ENCODE measurements at places on chromosomes 7 and 10.

GRCh38 chr7:2821161-2821841, 22.8 kb downstream of the GNA12 start:
- DNase-seq: no peak
- H3K27ac ChIP-seq: no peak overlapping the region
- no peak overlapping the region for H3K4me3 ChIP-seq
- no peaks in the 10 kb centered on the region for H3K27me3 ChIP-seq
- peaks cover 3% of the 10 kb centered on the region for H3K4me1 ChIP-seq

GRCh38 chr7:34762764-34763163, 104.7 kb downstream of the NPSR1 start:
- no peaks in the 10 kb centered on the region for H3K36me3 ChIP-seq
- no peaks in the 10 kb centered on the region for H3K4me1 ChIP-seq
- no peak overlapping the region for H3K27ac ChIP-seq
- no peak for DNase-seq

GRCh38 chr7:122454776-122455507, 150.4 kb upstream of the FEZF1 start:
- DNase-seq: no peak
- H3K36me3 ChIP-seq: no peaks in the 10 kb centered on the region
- no peak overlapping the region for H3K4me3 ChIP-seq

DNA sequence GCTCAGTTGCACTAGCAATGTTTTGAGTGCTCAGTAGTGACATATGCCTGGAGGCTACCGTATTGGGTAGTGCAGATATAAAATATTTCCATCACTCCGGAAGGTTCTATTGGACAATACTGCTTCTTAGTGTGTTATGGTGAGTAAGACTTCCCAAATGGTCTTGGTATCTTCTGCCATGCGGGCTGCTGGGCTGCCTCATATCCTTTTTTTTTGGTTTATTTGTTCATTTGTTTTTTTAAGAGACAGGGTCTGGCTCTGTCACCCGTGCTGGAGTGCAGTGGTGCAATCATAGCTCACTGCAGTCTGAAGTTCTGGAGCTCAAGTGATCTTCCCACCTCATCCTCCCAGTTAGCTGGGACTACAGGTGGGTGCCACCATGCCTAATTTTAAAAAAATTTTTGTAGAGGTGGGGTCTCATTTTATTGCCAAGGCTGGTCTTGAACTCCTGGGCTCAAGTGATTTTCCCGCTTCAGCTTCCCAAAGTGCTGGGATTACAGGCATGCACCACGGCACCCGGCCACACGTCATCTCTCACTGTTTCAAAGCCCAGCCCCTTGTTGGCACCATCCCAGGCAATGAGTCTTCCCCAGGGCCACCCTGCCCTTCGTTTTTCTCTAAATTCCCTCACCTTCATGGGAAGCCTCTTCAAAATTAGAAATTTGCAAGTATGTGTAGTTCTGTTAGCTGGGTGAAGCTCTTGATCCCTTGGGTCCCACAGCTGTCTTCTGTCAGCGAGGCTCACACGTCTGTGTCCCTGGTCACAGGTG, 111.0 kb upstream of the KLF14 start:
- no peaks in the 10 kb centered on the region for H3K36me3 ChIP-seq
- peaks cover 3% of the 10 kb centered on the region for H3K27me3 ChIP-seq
- H3K27ac ChIP-seq: no peak overlapping the region
- no peak overlapping the region for H3K4me3 ChIP-seq
- no peak for DNase-seq

DNA sequence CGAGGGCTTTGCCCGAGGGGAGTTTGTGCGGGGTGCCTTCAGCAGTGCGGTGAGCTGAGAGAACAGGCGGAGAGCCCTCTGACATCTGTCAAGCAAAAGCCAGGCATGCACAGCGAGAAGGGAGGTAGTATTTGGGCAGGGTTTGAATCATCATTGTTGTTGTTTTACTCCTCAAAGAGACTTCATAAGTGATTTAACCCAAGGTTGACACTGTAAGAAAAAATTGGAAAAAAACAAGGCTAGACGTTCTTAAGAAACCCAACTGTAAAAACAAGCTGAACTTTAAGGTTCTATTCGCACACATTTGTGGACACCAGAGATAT, 1.3 kb downstream of the ADAM22 start:
- no peak overlapping the region for H3K27ac ChIP-seq
- peak overlapping the region; percentile 90 for H3K4me3 ChIP-seq
- H3K36me3 ChIP-seq: peaks cover 2% of the 10 kb centered on the region
- DNase-seq: no peak
- peaks cover 17% of the 10 kb centered on the region for H3K27me3 ChIP-seq

DNA sequence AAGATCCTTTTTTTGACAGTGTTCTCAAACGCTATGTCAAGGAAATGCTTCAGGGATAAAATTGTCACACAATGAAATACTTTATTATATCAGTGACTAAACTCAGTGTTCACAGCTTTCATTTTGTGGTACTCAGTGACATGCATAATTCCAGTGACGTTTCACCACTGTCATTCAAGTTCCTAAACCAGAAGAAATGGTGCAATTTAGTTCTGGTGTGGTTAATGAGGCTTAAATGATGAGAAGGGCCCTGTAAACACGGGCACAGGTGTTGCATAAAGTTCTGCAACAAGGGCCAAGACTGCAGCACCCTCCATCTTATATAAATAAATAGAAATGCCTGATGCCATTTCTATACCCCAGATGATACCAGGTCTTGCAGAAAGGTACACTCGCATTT, 1247.1 kb downstream of the GATA3 start:
- peaks cover 2% of the 10 kb centered on the region for H3K4me1 ChIP-seq
- no peak for DNase-seq
- no peaks in the 10 kb centered on the region for H3K36me3 ChIP-seq
- peaks cover 4% of the 10 kb centered on the region for H3K27me3 ChIP-seq
- no peak overlapping the region for H3K27ac ChIP-seq

DNA sequence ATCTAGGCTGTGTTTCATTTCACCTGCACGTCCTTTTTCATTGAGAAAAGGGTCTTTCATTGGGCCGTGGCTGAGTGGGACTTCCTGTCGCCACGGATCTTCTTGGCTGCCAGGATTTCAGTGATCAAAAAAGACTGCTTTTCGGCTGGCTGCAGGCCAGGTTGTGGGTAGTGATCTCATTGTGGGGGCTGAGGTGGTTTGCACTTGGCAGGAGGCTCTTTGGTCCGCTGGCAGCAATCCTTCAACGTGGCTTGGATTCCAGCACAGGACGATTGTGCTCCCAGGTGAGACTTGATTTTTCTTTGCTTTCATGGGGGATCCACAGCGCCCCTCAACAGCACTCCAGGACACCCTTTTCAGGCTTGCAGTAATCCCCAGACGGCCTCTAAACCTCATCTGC, 29.0 kb upstream of the ZNF273 start:
- H3K4me1 ChIP-seq: peaks cover 9% of the 10 kb centered on the region
- DNase-seq: no peak
- H3K27me3 ChIP-seq: peaks cover 6% of the 10 kb centered on the region
- H3K36me3 ChIP-seq: no peaks in the 10 kb centered on the region
- H3K27ac ChIP-seq: no peak overlapping the region

- peaks cover 15% of the 10 kb centered on the region for H3K27me3 ChIP-seq
- H3K36me3 ChIP-seq: peaks cover 3% of the 10 kb centered on the region
- DNase-seq: peak; percentile 43
- peak overlapping the region; percentile 60 for H3K27ac ChIP-seq
- H3K4me3 ChIP-seq: peak overlapping the region; percentile 99
These were observed 1.9 kb downstream of the HIPK2 start for GRCh38 chr7:139775829-139776266.

- H3K36me3 ChIP-seq: no peaks in the 10 kb centered on the region
- peaks cover 4% of the 10 kb centered on the region for H3K4me1 ChIP-seq
- peaks cover 11% of the 10 kb centered on the region for H3K27me3 ChIP-seq
- H3K4me3 ChIP-seq: no peak overlapping the region
These were observed 4.6 kb downstream of the STRA8 start for GRCh38 chr7:135238112-135238744.

DNA sequence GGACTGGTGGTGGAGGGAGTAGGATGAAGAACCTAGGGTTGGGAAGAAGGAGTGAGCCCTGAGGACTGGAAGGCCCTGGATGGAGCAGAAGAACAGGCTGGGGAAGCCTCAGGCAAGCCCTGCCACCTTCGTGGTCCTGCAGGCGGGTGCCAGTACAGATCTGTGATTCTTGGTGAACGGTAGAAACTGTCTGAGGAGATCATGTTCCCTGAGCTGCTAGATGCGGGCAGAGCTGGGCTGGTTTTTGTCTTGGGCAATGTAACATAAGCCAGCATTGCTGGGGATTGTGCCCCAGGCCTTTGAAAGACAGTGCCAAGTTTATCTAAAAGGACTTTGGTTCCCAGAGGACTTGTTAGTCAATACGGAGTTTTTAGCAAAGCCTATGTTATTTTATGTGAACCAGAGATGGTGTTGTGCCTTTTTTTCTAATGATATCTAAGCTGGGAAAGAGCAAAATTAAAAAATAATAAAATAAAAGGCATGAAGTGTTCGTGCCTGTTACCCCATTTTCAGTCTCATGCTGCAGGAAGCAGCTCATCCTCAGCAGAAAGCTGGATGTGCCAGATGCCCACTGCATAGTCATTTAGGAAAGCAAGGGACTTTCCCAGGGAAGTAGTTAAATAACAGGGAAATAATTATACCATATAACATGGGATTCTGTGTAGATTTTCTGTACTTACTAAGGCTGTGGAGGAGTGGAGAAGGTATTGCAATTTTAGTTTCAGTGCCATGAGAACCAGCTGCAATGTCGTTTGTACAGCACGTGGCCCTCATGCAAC, 24.4 kb upstream of the FIGNL1 start:
- H3K27ac ChIP-seq: no peak overlapping the region
- peaks cover 6% of the 10 kb centered on the region for H3K27me3 ChIP-seq
- DNase-seq: no peak
- H3K4me3 ChIP-seq: no peak overlapping the region

DNA sequence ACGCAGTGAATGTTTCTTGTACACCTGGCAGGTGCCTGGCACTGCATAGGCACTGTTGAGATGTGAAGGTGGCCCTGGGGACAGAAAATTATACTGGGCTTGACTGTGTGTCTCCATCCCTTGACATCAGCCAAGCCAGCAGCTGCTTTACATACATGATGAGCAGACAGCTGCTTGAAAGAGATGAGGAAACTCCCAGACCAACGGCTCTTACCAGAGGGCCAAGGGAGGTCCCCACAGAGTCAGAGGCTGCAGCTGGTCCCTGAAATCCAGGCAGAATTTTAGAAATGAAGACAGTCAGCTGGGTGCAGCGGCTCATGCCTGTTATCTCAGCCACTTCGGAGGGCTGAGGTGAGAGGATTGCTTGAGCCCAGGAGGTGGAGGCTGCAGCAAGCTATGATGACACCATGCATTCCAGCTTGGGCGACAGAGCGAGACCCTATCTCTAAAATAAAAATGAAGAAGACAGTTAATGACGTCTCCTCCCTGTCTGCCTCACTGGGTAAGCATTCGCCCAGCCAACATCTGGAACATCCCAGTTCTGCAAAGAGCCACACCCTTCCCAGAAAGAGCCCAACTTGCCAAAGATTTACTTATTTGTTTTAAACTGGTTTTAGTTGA, 17.6 kb downstream of the LIMK1 start:
- H3K4me3 ChIP-seq: no peak overlapping the region
- no peak overlapping the region for H3K27ac ChIP-seq
- no peaks in the 10 kb centered on the region for H3K4me1 ChIP-seq
- H3K36me3 ChIP-seq: peaks cover 23% of the 10 kb centered on the region
- DNase-seq: no peak

GRCh38 chr10:77290528-77291155, 347.0 kb downstream of the KCNMA1 start:
- no peak overlapping the region for H3K4me3 ChIP-seq
- DNase-seq: no peak
- H3K36me3 ChIP-seq: no peaks in the 10 kb centered on the region
- H3K4me1 ChIP-seq: peaks cover 6% of the 10 kb centered on the region
- H3K27me3 ChIP-seq: peaks cover 14% of the 10 kb centered on the region
- H3K27ac ChIP-seq: no peak overlapping the region

GRCh38 chr10:112122827-112123226, 60.7 kb downstream of the GPAM start:
- no peak overlapping the region for H3K27ac ChIP-seq
- no peaks in the 10 kb centered on the region for H3K4me1 ChIP-seq
- H3K27me3 ChIP-seq: peaks cover 1% of the 10 kb centered on the region
- no peak for DNase-seq
- H3K36me3 ChIP-seq: no peaks in the 10 kb centered on the region

DNA sequence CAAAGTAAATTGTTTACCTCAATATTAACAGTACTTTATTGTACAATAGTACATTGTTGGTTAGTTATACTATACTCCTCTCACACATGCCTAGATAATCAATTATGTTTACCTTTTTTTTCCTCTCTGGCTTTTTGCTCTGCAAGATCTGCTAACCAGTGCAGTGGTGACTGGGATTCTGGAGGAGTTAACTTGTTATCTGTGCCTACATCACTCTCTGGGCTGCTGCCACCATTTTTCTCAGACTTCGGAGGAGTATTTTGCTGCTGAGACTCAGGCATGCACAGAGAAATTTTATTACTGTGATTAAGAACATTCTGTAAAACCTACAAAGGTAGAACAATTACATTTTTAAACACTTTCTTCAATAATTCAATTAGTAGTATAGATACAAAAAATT, 59.7 kb downstream of the NRBF2 start:
- peaks cover 2% of the 10 kb centered on the region for H3K4me1 ChIP-seq
- H3K36me3 ChIP-seq: peaks cover 34% of the 10 kb centered on the region

DNA sequence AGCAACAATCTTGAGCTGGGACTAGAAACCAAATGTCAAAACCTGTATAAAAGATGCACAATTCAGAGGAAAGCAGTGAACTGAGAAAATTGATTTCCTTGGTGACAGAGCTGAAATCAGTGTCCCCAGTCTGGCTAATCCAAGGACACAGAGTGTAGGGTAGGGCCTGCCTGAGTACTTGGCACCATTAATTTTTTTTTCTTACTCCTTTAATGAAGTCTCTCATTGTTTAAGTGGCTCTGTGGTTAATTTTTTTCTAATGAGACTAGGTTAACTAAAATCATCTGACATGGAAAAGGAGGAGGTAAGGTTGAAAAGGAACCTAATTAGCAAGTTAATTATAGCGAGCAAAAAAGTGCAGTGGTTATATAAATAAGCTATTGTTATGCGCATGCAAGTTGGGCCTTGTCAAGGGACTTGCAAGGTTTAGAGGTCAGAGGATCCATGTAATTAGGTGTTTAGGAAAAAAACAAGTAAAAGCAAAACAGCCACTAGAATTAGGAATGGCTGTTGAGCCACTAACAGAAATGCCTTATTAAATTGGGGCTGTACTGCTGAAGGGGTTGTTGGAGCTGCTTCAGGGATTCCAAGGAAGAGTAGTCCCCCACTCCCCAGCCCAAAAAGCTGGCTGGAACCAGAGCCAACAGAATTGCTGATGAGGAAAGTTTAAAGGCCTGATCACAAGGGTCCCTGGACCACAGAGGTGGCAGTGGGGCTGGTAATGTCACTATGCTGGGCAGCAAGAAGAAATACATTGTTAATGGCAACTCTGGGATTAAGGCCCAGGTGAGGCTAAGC, 58.9 kb upstream of the STRIP2 start:
- DNase-seq: no peak
- H3K27ac ChIP-seq: no peak overlapping the region
- H3K36me3 ChIP-seq: no peaks in the 10 kb centered on the region
- no peak overlapping the region for H3K4me3 ChIP-seq
- H3K4me1 ChIP-seq: peaks cover 9% of the 10 kb centered on the region

- no peaks in the 10 kb centered on the region for H3K27me3 ChIP-seq
- no peaks in the 10 kb centered on the region for H3K36me3 ChIP-seq
- H3K4me1 ChIP-seq: peaks cover 14% of the 10 kb centered on the region
- H3K27ac ChIP-seq: no peak overlapping the region
These were observed 179.3 kb downstream of the ARHGAP12 start for GRCh38 chr10:31749301-31749700.
